ENCODE measurements at places on chromosomes 16 and 17.
A peak's percentile ranks its signal among the peaks of the same experiment; 100 is the strongest.

DNA sequence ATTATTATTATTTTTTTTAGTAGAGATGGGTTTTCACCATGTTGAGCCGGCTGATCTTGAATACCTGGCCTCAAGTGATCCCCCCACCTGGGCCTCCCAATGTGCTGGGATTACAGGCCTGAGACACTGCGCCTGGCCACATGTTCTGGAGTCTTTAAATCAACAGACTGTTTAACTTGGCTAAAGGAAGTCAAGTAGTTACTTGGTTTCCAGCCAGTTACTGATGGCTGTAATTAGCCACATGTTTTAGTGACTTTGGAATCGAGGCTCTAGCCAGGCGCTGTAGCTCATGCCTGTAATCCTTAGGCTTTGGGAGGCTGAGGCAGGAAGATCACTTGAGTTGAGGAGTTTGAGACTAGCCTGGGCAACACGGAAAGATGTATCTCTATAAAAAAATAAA, 699.2 kb upstream of the RBFOX1 start:
- no peak for DNase-seq

DNA sequence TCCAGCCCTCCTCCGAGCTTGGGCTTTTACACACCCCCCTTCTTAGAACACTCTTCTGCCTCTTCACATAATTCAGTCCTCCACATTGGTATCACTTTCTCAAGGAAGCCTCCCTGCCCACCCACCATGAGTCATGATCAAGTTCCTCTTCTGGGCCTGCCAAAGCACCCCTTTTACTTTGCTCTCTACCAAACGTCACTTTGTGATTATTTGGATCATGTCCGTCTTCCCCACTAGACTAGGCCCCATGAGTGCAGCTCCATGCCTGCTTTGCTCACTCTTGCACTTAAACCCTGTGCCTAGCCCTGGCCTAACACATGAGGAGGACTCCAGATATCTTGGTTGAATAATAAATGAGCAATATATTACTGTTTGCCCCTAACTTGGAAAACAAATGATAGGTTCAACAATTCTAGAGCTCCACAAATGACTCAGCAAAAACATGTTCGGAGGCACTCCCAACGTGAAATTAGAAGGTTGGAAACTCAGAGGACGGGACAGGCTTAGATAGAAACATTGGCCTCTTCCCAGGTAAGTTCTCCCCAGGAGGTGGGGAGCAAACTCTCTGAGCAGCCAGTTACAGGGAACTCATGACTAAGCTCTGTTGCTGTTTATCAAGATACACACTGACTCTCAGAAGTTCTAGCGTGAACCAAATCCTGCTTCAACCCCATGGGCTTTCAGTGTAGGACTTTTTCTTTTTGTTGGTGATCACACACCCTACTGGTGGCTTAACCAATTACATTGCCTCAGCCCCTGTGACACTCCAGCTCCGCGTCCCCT, 28.3 kb downstream of the G6PC1 start:
- peak; percentile 45 for DNase-seq

- no peak for DNase-seq
Measured at GRCh38 chr17:57940231-57940630, 15.0 kb downstream of the CUEDC1 start.

- no peak for DNase-seq
Measured at GRCh38 chr17:4136373-4136772, 6.5 kb downstream of the ZZEF1 start.

DNA sequence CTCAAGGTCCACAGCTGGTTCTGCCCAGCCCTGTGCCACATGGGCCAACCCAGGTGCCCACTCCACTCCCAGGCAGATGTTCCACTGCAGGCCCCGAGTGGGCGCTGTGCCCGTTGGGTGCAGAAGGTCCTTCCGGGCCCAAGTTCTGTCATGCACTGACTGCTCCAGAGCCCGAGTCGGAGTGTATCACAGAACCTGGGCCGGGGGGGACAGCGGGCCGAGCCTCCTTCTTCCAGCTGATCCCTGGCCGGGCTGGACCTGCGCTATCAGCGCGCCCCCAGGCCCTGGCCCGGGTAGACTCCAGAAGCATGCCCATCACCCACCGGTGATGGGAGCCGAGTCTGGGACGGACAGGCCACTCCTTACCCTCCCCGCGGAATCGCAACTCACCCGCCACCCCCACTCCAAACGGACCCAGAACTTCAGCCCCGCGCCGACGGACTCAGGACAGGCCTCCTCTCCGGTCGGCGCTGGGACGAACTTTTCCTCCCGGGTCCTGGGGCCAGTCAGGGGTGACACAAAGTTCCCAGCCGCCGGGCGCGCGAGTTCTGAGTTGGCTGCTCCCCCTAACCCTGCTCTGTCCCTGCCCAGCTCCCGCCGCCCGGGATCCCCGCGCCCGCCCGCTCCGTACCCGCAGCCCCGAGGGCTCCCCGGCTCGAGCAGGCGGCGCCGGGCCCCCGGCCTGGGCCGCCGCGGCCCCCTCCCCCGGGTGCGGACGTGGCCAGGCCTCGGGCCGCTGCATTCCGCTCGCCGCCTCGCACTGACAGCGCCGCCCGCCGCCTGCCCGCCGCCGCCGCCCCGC, at the start of gene COPZ2:
COPZ2 (minus strand) TSS at position 762 of the 802 bp plus-strand sequence; CDS start at position 742, 20 bp downstream.
- no peak for DNase-seq

GRCh38 chr17:77445760-77446532, 305.2 kb downstream of the SEC14L1 start:
- DNase-seq: no peak

- no peak for DNase-seq
Measured at GRCh38 chr17:47189732-47190237, 690 bp upstream of the CDC27 start.

DNA sequence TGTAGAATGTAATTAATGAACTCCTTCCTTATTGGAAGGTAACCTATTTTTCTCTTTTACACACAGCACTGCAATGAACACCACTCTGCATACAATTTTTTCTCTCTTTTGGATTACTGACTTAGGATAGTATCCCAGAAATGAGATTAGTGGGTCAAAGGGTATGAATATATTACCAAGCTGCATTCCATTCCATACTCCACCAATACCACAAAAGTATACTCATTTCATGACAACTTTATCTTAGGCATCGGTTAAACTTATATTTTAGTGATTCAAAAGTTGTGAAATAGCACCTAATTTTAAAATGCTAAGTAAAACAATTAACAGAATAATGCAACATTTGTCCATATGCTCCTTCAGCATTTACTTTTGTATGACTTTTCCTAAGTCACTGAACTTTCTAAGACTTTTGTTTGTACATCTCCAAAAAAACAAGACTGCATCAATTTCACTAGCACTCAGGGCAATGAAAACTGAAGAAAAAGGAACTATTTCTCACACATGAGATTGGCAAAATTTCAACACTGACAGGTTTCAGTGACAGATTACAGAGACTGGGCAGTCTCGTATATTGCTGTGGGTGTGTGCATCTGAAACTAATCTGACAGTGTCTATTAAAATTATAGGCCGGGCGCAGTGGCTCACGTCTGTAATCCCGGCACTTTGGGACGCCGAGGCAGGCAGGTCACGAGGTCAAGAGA, 32.1 kb downstream of the HELZ start:
- DNase-seq: no peak

GRCh38 chr16:87608400-87608985, 6.2 kb downstream of the JPH3 start:
- DNase-seq: peak; percentile 25

- DNase-seq: no peak
Measured at GRCh38 chr17:16478649-16479048, 13.3 kb downstream of the LRRC75A start.

- DNase-seq: no peak
Measured at GRCh38 chr16:12511708-12512107, 292.0 kb downstream of the CPPED1 start.

GRCh38 chr17:10226930-10227695, 28.7 kb upstream of the GAS7 start:
- DNase-seq: no peak

DNA sequence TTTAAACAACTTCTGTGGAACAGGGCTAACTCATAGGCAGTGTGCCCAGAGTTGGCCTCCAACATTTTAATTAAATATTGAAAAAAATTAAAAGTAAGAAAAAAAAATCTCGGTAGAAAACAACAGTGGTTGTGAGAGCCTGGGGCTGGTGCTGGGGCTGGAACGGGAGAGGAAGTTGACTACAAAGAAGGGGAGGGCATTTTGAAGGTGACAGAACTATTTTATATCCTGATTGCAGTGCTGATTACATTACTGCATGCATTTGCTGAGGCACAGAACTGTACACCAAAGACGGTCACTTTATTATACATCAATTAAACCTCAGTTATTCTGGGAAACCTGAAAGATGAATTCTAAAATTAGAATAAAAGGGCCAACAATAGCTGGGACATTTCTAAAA, 142.5 kb downstream of the PARN start:
- no peak for DNase-seq

- DNase-seq: no peak
Measured at GRCh38 chr17:7884581-7885366, 3.8 kb upstream of the CHD3 start.

GRCh38 chr17:63634163-63634562, 11.9 kb downstream of the MAP3K3 start:
- no peak for DNase-seq

DNA sequence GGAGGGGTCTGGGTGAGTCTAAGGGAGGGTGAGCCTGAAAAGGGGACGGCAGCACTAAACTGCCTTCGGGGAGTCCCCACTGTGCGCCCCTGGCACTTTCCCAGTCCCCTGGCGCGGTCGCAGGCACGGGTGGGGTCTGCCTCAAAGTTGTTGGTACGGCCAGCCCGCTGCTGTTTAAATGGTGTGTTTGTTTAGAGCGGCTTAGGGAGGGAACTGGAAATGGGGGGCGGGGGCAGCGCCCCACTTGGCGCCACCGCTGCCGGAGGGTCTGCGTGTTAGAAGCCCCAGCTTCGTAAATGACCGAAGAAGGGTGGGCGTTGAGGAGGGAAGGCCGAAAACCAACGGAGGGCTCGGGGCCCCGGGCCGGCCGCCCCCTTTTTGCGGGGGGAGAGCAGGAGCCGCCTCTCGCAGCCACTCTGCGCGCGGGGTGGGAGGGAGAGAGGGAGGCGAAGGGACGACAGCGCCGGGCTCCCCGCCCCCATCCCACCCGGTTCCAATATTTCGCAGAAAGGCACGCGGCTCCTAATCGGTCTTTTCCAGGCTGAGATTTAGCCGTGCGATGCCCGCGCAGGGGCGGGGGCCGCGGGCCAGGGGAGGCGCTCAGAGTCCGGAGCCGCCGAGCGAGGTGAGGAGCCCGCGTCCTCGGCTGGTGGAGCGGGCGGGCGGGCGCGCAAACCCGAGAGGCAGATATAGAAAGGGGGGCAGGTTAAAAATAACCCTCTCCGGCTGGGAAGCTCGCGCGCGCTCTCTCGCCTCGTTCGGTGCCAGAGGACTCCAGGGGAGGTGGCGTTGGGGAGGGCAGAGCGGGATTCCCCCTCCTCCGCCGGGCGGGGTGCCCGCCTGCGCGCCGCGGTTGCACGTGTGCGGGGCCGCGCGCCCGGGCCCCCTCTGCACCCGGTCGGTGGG, 54.9 kb downstream of the SREBF1 start:
- DNase-seq: no peak

DNA sequence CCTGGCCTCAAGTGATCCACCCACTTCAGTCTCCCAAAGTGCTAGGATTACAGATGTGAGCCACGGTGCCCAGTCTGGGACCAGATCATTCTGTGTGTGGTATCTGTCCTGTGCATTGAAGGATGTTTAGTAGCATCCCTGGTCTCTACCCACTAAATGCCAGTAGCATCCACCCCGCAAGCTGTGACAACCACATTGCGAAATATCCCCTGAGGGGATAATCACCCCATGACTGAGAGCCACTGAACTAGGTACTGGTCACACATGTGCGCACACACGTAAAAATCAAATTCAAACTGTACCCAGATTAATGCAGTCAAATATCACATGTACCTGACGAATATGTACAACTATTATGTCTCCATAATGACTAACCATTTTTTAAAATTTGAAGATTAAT, 35.8 kb downstream of the TEKT5 start:
- no peak for DNase-seq

DNA sequence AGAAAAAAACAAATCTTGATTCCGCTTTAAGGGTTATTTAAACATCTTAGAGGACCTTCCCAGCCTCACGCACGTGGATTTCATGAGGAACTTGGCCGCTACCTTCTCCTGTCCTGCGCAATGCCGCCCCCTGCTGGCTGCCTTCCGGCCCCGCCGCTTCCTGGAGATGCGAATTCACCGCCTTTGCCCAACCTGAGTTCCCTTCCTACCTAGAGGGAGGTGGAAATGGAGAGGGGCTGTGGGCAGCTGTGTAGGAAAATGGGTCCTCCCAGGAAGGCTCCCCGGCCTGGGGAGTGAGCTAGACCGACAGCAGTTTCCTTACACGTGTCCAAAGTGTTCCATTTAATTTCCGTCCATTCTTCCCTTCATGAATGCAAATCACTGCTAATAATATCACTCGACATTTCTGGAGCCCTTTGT, 1.0 kb upstream of the ABCC12 start:
- peak; percentile 16 for DNase-seq

GRCh38 chr17:61862105-61862574, 1.2 kb downstream of the BRIP1 start:
- peak; percentile 44 for DNase-seq

DNA sequence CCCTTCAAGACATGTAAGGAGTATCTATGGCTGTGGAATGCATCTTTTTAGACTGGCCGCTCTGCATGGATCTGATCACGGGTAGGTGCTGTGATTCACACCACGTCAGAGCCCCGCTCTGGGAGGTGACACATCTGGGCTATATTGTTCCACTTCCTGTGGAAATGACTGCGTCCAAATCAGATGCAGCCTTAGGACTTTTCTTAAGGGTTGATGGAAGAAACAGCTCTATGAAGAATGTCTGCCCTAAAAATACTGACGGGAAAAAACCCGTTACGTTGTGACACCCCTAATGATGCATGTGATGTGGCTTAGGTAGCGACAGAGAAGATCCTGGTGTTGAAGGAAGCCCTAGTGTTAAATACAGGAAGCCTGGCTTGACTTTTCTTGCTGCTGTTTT, 12.2 kb downstream of the BANP start:
- peak; percentile 34 for DNase-seq

- no peak for DNase-seq
Measured at GRCh38 chr17:81418710-81419318, 23.6 kb downstream of the BAHCC1 start.

GRCh38 chr17:67546578-67547527, 169.8 kb downstream of the PITPNC1 start:
- no peak for DNase-seq

- no peak for DNase-seq
Measured at GRCh38 chr17:5583426-5584382, 605 bp downstream of the NLRP1 start.

- no peak for DNase-seq
Measured at GRCh38 chr17:39639566-39640458, 2.9 kb downstream of the STARD3 start.

DNA sequence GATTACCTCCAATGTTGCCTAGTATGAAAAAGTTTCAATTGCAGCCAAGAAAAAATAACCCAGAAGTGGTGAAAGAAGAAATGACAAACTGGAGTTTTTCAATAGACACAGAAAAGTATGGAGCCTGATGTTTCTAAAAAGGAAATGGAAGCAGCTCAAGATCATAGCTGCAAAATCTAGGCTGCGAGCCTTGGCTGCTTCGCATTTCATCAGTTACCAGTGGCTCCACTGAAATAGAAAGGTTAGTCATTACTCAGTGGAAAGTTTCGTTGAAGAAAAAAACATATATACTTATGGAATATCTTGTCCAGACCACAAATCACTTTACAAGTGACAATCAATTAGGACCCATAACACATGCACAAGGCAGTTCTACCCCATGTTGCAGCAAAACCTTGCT, 206.8 kb upstream of the SOX9 start:
- no peak for DNase-seq

- DNase-seq: no peak
Measured at GRCh38 chr16:10961231-10961630, 16.9 kb downstream of the CLEC16A start.

- no peak for DNase-seq
Measured at GRCh38 chr17:6772016-6772415, 4.0 kb upstream of the FBXO39 start.

- DNase-seq: no peak
Measured at GRCh38 chr16:9549487-9549886, 458.0 kb downstream of the HAPSTR1 start.
